ENCODE measurements at places on chromosomes 13 and 19. TPM values are rescaled to one million over a fixed set of nuclear protein-coding genes. Genes with fewer than 3 reads are reported as not detected.

F7 gene
- not detected for total RNA-seq

UBE2L5 gene
- total RNA-seq = not detected

FGF14 gene
- 0.16 TPM for total RNA-seq

TNFSF11 gene
- total RNA-seq = 0.20 TPM

SNRPD2 gene
- 387 TPM for total RNA-seq

LILRB4 gene
- total RNA-seq = 0.48 TPM

LACC1 gene
- total RNA-seq = 5.8 TPM
